AG09309 (cell line): ENCODE measurements at places on chromosomes 2 and 18.

GRCh38 chr2:151630372-151630771 is 103.9 kb downstream of the NEB start:
- no peak for DNase-seq

DNA sequence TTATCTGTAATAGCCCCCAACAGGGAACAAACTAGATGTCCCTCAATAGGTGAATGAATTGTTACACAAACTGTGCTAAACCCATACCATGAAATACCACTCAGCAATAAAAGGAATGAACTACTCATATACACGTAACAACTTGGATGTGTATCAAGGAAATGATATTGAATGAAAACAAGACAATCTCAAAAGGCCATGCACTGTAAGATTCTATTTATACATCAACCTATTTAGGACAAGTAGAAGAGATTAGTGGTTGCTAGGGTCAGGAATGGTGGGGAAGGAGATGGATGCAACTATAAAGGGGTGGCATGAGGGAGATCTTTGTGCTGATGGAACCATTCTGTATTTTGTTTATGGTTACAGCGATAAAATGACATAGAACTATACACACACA is 47.1 kb downstream of the KANSL3 start:
- DNase-seq: no peak

- DNase-seq: no peak
These were observed 35.4 kb upstream of the NT5DC4 start for GRCh38 chr2:112685271-112685884.

DNA sequence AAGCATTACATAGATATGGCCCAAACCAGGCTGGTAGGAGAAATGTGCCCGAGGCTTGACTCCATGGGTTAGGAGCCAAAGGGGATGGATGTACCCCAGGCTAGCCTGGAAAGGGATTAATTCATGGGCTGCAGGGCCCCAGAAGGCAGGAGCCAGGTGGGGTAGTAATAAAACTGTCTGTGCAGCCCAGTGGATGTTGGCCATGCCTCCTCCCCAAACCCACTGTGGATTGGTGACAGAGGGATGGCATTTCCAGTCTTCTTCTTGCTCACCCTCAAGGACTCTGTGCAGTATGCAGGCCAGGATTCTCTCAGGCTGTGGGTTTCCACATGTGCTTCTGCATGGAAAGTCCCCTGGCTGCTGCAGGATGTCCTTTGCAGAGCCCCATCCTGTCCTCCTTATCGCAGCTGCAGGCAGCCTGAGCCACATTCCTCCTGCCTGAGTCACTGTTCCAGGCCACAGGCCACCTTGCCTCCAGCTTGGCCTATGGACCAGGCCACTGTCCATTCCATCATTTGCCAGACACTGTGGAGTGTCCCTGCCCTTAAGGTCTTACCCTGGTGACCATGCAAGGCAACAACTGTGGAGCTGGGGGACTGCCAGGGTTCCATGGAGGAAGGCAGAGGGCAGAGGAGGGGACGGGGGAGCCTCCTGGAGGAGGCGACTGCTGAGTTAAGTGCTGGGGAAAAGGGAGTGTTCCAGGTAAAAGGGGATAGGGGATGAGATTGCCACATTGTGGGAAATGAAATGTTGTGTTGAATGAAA is 38.9 kb downstream of the INO80C start:
- DNase-seq: no peak

DNA sequence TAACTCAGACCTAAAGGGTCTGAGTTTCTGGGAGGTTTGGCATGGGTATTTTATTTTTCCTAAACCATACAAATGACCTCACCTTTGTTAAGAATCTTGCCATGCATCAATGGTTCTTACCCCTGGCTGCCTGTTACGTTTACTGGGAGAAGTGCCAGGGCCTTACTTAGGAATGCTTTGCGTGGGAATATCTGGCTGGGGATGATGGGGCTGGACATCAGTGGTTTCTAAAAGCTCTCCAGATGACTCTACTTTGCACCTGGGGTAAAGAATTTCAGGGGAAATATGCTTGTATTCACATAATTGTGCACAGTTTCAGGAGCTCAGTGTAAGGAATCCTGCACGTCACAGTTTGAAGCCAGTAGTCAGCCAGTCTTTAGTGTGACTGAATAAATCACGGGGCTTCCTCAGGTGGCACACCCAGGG is 18.2 kb upstream of the DAW1 start:
- peak; percentile 54 for DNase-seq

DNA sequence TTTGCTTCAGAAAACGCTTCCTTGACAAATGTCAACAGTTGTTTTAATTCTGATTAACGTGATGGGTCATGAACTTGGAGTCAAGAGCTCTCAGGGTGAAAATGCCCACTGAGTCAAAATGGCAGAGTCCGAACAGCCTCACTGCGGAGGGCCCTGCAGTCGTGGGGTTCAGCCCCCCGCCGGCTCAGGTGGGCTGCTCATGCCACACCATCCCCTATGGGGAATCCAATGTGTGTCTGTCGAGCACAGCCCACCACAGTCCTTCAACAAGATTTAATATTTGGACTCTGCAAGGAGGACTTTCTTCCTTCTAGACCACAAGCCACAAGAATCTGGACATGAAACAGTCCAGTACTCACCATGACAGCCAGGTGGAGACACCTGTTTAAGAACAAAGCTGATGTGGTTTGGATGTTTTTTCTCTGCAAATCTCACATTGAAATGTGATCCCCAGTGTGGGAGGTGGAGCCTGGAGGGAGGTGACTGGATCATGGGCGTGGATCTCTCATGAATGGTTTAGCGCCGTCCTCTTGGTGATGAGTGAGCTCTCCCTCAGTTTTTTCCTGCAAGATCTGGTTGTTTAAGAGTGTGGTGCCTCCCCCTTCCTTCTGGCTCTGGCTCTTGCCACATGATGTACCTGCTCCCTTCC is 201.0 kb downstream of the NDUFA10 start:
- no peak for DNase-seq

- DNase-seq: no peak
These were observed 390.7 kb downstream of the TMEM182 start for GRCh38 chr2:103152556-103152955.

GRCh38 chr2:128594953-128595677 is 276.4 kb upstream of the HS6ST1 start:
- DNase-seq: no peak

GRCh38 chr2:21372654-21373053 is 248.9 kb downstream of the TDRD15 start:
- no peak for DNase-seq

GRCh38 chr18:63158012-63158631 is 161.4 kb downstream of the BCL2 start:
- DNase-seq: no peak

DNA sequence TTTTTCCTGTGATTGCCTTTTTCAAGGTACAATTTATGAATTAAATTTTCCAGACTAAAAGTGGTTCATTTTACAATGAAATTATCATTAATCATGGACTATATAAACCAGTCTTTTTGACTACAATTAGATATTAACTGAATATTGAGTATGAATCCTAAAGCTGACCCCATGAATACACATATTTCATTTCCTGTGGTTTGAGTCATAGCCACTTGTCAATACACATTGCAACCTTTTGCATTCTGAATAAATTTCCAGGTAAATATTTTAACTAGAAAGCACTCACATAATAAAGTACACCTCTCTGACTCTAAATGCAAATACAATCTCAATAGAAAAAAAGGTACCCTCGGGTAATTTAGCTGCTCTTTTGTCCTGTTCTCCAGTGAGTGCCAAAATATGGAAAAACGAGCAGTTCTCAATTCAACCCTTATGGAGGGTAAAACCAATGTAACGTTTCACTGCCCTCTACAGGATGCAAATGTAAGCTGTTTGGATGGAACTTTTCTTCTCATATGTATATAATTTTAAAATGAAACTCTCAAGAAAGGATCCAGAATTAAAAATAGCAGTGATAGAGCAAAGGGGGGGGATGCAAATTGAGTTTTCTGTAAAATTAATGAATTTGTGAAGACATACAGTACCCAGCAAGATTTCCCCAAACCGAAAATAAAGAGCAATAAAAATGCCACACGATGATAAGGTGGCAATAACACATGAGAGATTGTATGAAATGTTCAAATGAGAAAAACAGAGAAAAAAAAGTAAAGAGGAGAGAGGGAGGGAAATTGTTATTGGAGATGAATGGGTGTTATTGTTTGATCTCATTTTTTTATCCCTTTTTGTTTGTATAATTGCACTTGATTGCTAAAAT is 1795.7 kb upstream of the PIK3C3 start:
- DNase-seq: no peak

DNA sequence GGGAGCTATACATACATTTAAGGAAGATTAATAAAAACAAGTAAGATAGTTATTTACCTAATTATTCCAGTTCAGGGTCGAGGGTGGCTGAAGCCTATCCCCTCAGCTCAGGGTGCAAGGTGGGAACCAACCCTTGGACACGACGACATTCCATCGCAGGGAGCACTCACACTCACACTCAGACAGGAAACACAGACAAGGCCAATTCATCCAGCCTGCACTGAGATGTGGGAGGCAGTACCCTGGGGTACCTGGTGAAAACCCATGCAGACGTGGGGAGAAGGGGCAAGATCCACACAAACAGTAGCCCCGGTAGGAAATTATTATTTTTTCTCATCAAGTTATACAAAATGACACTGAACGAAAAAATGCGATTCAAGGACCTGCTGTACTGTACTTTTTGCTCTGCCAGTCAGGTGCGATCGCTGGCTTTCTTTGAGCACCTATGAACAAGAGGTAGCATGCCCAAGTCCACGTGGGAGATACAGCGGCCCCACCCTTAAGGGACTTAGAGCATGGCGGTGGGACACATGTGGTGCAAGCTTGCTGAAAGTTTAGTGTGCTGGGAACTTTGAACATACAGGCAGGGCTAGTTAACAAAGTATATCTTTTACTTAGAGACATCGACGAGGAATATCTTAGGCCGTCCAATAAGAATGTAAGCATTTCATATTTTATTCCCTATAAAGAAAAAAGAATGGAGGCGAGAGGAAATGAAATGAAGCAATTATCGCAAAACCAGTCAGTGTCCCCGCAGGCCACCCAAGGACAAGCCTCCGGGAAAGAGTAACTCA is 624 bp downstream of the METTL8 start:
- no peak for DNase-seq

DNA sequence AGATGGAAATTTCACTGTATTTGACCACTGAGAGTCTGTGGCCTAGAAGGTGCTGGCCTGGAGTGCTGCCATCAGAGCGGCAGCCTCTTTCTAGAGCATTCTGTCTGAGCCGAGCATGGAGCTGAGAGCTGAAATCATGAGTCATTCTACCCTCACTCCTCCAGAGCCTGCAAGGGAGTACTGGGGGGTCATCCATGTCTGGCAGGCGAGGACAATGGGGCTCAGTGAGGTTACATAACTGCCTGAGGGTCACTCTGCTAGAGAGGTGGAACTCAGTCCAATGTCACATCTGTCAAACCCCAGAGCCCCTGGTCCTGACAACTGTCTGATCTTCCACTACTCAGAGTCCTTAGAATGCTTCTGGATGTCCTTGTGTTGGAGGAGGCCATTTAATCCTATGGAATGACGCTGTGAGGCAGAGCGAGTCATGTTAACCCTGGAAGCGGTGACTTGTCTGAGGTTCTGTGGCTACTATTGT is 65.3 kb downstream of the HAUS1 start:
- DNase-seq: peak; percentile 23

- no peak for DNase-seq
These were observed 59.4 kb upstream of the NEDD4L start for GRCh38 chr18:57984490-57985115.

- peak; percentile 91 for DNase-seq
These were observed 256.6 kb upstream of the CTAGE1 start for GRCh38 chr18:22674272-22674671.

- no peak for DNase-seq
These were observed 331.0 kb downstream of the MYCN start for GRCh38 chr2:16271231-16271896.

- DNase-seq: no peak
These were observed 10.3 kb downstream of the ITGA6 start for GRCh38 chr2:172437419-172438341.

GRCh38 chr2:13524492-13524891 is 807.8 kb downstream of the TRIB2 start:
- no peak for DNase-seq

DNA sequence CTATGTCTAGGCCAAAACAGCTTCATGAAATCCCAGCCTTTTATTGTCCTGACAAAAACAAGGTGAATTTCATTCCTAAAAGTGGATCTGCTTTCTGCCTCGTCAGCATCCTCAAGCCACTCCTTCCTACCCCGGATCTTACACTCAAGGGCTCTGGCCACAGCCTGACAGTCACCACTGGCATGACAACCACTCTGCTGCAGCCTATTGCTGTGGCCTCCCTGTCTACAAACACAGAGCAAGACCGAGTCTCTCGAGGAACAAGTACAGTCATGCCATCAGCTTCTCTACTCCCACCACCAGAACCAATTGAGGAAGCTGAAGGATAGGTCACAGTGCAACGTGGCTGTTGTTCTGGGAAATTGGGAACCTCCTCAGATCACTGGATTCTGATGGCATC is 106.1 kb downstream of the ICA1L start:
- no peak for DNase-seq

GRCh38 chr2:12910431-12910830 is 193.7 kb downstream of the TRIB2 start:
- DNase-seq: no peak

- no peak for DNase-seq
These were observed 116.2 kb downstream of the SOCS6 start for GRCh38 chr18:70405052-70405451.

DNA sequence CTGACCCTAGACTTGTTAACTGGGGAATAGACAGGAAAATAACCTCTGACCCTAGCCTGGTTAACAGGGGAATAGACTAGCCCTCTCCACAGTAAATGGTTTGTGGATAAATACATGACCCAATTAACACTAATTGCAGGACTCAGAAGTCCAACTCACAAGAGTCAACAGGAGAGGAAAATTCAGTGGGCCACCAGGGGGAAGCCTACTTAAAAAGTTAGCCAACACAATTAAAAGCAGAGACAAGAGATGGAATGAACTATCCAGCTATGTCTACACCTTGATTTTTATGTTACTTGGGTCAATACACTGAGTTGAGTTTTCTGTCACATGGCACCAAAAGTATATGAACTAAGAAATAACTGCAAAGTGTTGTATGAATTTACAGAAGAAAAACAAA is 158.8 kb upstream of the SLC39A10 start:
- DNase-seq: no peak
